ENCODE measurements at places on chromosomes 12 and 14. TPM values are rescaled to one million over a fixed set of nuclear protein-coding genes. Genes with fewer than 3 reads are reported as not detected.
A peak's percentile ranks its signal among the peaks of the same experiment; 100 is the strongest.

- DNase-seq: no peak
Measured at GRCh38 chr12:4153343-4153892, 120.1 kb upstream of the CCND2 start.

The TMEM30B gene
- not detected for total RNA-seq

GRCh38 chr14:83575301-83575700, 1954.6 kb upstream of the FLRT2 start:
- DNase-seq: no peak

GRCh38 chr12:128474916-128475315, 207.9 kb downstream of the TMEM132C start:
- no peak for DNase-seq

GRCh38 chr12:16003460-16003859, 92.3 kb downstream of the DERA start:
- no peak for DNase-seq

DNA sequence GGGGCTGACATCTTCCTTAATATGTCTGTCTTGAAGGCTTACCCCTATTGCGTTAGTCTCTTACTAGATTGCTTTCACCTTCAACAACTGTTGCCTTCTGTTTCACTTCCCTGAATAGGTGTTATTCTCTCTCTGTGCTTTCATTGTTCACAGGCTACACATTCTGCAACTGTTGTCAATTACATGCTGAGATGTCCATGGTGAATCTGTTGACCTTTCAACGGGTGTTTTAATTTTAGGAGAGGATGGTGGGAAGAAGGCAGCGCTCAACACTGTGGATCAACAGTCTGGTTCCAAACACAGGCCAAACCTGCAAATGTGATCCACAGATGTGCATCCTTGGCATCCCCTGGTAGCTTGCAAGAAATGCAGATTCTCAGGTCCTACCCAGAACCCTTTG, 101.9 kb downstream of the DACT1 start:
- no peak for DNase-seq

GRCh38 chr14:69986336-69986735, 107.1 kb downstream of the SMOC1 start:
- no peak for DNase-seq

DNA sequence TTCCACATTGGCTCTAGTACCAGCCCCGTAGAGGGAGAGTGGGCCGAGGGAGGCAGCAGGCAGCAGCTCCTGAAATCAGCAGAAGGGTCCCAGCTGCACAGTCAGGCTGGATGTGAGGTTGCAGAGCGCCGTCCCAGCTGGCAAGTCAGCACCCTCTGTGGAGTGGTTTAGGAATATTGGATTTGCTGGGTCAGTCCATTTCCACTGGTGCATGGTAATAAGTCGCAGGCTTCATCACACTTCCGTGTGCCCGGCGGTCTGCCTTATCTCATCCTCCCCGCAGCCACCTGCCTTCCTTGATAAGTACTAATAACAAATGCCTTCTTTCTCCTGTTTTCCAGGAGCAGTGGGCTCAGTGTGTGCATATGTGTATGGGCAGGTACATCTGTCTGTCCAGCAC, 112.9 kb downstream of the TSPAN9 start:
- no peak for DNase-seq

The ZBTB25 gene
- 1.6 TPM for total RNA-seq

The PLEK2 gene
- total RNA-seq: 2.2 TPM

DNA sequence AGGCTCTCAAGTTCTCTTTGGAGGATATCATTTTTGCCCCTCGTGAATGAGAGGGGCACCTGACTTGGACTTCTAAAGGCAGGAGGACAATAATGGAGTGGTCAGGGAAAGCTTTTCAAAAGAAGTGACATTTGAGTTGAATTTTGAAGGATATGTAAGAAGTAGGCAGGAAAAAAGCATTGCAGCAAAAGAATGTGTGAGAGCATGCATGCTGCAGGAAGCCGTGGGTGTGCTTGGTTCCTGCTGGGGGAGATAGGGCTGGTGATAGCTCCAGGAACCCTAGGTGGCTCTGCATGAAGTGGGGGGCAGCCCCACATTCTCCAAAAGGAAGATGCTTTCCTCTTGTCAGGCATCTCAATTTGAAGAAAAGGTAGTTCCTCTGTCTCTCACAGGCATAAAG, 23.1 kb downstream of the ACVR1B start:
- no peak for DNase-seq

DNA sequence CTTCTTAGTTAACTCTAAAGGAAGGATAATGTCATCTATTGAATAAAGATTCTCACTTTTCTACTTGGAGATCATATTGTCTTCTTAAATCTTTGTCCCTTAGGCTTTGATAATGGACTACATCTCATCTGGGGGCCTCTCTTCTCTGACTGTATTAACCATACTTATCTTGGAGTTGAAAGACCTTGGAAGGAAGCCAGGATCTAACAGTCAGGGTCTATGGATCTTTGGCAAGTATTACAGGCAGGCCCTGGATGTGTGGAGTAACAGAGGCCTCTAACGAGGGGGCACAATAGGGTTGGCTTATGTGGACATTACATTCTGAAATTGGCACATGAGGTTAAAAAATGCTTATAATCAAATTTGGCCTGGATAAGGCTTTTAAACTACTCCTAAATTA, 513.8 kb downstream of the NRXN3 start:
- no peak for DNase-seq

The TSPAN11 gene
- total RNA-seq: 1.0 TPM

- DNase-seq: peak; percentile 87
Measured at GRCh38 chr14:64704143-64704742, at the start of gene PLEKHG3. TSS of gene PLEKHG3 (plus strand) at chr14:64704424. CDS start at chr14:64727632, 23,208 bp downstream.

DNA sequence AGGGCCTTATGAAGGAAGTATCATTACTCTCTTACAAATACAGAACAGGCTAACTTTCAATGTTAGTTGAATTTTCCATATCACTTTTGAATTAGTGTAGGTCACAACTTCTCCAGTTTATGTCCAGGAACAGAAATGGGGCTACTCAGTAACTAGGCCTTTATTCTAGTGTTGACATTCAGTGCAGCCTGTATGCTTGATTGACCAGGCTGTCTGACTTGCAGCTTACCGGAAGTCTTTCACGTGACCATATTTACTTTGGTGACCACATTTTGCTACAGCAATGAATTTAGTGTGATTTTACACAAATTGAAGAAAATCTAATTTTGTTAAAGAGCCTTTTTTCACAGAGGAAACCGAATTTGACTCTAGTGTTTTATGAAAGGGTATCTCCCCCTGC, 12.4 kb downstream of the MTERF2 start:
- DNase-seq: no peak

- no peak for DNase-seq
Measured at GRCh38 chr14:81529391-81529790, 4.3 kb downstream of the SEL1L start.

DNA sequence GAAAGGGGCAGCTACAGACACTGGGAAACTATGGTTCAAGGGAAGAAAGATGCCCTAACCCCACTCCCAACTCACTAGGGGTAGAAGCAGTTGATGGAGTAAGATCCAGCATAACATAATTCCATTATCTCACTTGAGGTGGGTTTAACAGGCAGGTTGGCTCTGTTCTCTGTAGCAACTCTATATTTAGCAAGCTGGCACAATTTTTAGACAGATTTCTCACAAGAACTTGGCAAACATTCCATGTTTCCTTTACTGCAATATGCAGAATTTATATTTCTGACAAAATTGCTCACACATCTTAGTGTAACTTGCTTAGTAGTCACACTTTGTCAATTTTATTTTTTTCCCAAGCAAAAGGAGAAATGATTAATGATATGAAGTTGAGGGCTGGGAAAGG, 475.4 kb downstream of the RMST start:
- no peak for DNase-seq

DNA sequence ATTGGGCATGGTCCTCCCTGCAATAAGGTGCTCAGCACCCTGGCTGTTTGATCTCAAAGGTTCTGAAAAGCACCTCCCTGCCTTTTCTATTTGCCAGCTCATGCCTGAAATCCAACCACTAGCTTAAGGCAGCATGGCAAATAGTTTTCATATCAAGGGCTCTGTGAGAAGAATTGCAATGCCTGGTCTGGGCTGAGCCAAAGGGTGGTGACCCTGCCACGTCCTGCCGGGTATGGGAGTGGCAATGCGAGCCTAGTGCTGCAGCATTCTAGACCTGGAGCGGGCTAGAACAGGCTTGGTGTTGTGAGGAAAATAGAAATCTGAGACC, 2.3 kb upstream of the SCNN1A start:
- DNase-seq: peak; percentile 24

The OVCH1 gene
- total RNA-seq: not detected

The ARG2 gene
- total RNA-seq: 1.4 TPM

GRCh38 chr14:77878783-77879182, 78.9 kb downstream of the ADCK1 start:
- DNase-seq: no peak

DNA sequence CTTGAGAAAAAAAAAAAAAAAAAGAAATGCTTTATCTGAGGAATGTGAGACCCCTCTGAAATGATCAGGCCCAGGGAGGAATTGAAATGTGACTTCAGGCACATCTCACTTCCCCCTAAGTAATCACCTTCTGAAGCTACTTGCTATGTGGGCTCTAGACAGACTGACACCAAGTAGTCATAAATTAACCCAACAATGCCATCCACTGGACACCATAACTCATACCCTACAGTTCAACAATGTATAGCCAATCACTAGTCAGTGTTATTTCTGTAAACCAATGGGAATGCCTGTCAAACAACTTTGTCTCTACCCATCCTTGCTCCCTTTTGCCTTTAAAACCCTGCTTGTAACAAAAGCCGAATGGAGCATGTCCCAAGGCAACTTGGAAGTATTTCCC, 182.7 kb upstream of the TMPO start:
- DNase-seq: no peak

GRCh38 chr14:65927931-65928356, 515.4 kb downstream of the FUT8 start:
- DNase-seq: no peak

DNA sequence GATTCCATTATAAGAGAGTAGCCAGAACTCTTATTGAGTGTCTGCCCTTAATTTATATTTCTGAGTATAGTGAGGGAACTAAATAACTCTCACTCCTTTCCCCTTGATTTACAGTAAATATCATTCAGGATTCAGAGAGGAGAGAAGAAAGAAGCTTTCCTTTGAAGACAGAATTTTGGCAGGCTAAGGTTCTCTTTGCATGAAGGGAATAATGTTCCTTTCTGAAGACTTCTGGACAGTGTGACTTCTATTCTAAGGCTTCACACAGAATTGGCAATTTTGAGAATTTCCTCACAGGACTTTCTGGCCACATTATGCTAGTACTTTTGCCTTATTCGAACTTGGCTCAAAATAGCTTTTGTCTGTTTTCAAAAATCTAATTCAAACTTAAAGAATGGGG, 352.2 kb upstream of the FBXO33 start:
- DNase-seq: no peak

DNA sequence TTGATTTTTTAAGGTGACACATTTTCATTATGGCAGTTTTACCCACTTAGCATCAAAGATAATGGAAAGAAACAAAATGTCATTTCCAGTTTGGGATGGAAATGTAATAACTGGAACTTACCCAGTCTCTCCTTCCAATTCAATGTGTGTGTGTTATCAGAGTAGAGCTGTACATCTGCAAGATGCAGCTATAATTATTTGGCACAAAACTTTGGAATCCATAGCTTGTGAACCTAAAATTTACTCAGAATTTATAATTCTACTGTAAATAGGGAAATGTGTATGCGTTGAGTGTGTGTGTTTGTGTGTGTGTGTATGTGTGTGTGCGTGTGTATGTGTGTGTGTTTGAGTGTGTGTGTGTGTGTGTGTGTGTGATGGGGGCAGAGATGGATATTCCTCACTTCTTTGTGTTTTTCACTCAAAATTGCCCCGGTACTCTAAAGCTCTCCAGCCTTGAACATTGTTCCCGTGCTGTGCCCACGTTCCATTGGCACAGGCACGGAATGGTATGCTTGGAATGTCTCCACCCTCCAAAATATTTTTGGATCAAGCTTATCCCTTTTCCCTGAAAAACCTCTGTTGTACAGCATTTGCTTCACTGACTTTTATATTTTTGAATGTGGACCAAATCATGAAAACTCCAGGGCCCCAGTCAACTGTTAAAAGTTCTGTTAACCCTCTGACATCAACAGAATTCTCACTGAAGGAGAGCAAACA, 150.2 kb upstream of the BMP4 start:
- peak; percentile 60 for DNase-seq

DNA sequence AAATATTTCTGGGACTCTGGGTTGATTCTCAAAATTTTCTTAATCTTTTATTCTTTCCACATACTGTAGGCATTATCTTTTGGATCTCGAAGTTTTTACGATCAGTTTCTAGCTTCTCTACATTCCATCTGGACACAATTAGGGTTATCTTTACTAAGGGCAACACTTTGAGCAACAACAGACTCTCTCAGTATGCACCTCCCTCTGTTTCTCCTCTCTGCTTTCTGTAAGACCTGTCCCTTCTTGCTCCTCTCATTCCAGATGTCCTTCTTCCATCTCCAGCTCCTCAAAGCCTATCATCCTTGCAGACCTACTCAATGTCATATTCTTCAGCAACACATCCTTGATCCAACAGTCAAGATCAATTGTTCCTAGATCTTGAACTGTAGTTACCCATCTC, 457.0 kb downstream of the SLC6A15 start:
- no peak for DNase-seq

- no peak for DNase-seq
Measured at GRCh38 chr12:98194591-98194990, 320.8 kb upstream of the TMPO start.

The ASPG gene
- total RNA-seq: not detected

- no peak for DNase-seq
Measured at GRCh38 chr14:90760591-90761316, 55.5 kb downstream of the TTC7B start.

Data from MG63 (cell line).